Kidney (tissue), 22 donors: ENCODE measurements at places on chromosomes 2 and 18. TPM values are rescaled to one million over a fixed set of nuclear protein-coding genes. Genes with fewer than 3 reads are reported as not detected.

The ABCG8 gene
- 0.13 TPM for total RNA-seq

- DNase-seq: no peak
Measured at GRCh38 chr2:8538931-8539621, 142.8 kb upstream of the ID2 start.

DNA sequence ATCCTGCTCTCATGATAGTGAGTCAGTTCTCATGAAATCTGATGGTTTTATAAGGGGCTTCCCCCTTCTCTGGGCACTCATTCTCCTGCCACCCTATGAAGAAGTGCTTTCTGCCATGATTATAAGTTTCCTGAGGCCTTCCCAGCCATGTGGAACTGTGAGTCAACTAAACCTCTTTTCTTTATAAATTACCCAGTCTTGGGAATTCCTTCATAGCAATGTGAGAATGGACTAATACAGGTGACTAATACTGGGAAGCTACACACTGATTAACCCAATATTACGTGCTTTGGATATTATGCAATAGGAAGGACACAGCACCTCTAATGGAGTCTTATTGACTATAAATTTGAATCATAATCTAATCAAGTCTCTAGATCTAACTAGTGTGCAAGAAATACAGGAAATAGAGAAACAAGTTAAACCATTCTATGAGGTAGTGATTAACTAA, 107.2 kb upstream of the ETAA1 start:
- DNase-seq: no peak

DNA sequence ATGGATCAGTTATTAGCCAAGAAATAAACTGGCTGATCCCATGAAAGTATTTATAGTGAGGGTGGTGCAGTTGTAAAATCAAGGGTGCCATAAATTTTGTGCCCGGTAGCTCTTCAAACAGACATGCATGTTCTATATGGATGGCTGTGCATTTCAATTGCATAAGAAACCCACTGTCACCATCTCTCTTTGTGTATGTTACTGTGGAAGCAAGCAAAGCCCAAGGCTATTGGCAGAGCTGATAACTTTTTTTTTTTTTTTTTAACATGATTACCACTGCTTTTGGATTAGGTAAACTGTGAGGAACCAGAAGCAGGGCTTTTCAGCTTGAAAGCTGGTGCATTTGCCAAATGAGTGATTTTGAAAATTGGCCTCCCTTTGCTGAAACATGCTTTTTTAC, 332.6 kb downstream of the SOX11 start:
- no peak for DNase-seq

DNA sequence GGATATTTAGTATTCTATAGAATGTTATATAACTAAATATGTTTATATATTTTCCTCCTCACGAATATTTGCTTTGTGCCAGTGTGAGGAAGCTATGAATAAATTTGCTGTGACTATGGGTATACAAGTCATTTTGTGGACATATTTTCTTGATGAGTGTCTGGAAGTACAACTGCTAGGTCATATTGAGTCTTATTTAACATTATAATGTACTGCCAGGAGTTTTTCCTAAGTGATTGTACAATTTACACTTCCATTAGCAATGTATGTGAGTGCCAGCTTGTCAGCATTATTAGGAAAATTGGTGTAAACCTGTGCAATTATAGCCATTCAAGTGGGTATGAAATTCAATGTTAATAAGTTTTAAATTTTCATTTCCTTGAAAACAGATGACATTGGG, 1328.9 kb upstream of the TMEFF2 start:
- no peak for DNase-seq

- DNase-seq: no peak
Measured at GRCh38 chr2:174778085-174778981, 14.1 kb upstream of the CHRNA1 start.

GRCh38 chr2:207253666-207254345, 88.1 kb upstream of the KLF7 start:
- DNase-seq: no peak

DNA sequence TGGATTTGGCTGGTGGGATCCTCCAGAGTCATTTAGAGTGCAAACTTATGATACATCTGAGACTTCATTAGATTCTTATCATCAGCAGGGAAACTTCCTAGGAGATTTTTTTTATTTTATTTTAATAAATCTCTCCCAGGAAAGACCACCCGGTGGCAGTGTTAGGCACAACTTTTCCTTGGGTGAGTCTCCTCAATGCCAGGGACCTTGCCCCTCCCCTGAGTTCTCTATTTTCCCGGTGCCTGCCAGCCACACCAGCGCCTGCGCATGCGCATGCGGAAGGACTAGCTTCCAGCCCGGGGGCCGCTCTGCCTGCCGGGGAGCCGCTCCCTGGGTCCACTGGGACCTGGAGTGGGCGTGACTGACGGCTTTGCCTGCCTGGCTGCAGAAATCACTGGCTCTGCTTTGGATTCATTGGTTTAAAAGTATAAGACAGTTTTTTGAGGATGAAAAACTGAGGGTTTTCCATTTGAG, 86.6 kb downstream of the TMEM182 start:
- peak; percentile 96 for DNase-seq

- DNase-seq: no peak
Measured at GRCh38 chr2:139000131-139000785, 220.1 kb upstream of the NXPH2 start.

- no peak for DNase-seq
Measured at GRCh38 chr2:134536296-134536695, 182.5 kb downstream of the TMEM163 start.
